ENCODE measurements at places on chromosomes 3 and 15.

DNA sequence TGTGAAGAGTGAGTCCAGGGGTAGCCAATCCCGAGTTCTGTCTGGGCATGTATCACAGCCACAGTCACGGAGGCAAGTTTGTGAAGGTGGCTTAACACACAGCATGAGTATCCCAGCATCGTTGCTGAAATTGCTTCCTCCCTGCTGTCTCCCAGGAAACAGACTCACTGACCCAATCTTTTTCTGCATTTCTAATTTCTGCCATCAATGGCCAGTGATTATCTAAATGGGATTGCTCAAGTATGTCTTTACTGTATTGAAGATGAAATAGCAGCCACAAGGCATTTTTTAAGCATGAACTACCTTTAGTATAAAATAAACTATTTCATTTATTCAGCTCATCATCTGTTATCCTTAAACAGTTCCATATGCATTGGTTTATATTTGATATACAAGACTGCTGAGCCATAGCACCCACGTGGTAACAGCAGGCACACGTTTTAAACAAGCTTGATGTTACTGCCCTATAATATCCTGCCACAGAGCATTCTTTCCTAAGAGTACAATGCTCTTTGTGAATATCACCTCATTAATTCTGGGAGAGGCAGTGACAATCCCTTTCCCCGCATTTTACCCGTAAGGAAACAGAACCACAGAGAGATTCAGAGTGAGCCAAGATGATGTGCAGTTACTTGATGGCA lies 276.6 kb upstream of the THBS1 start:
- DNase-seq = no peak

- DNase-seq = no peak
These were observed 66.2 kb upstream of the TSC22D2 start for GRCh38 chr3:150341891-150342290.

DNA sequence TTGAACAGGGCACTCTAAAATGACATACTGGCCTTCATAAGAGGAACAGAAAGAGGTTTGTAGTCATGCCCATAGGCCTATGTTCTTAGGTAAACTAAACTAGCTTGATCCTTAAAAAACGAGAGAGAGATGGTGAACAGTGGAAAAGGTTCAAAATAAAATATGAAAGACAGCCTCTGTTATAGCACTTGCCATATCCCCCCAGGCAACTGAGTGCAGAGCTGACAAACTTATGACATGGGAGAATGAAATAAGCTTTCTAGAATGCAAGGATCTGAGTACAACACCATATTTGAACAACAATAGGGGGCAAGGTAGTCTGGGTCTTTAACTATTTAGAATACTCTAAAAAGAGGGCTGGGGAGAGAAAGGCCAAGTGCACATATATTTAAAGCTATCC lies 700.6 kb upstream of the CFAP20DC start:
- DNase-seq = no peak

DNA sequence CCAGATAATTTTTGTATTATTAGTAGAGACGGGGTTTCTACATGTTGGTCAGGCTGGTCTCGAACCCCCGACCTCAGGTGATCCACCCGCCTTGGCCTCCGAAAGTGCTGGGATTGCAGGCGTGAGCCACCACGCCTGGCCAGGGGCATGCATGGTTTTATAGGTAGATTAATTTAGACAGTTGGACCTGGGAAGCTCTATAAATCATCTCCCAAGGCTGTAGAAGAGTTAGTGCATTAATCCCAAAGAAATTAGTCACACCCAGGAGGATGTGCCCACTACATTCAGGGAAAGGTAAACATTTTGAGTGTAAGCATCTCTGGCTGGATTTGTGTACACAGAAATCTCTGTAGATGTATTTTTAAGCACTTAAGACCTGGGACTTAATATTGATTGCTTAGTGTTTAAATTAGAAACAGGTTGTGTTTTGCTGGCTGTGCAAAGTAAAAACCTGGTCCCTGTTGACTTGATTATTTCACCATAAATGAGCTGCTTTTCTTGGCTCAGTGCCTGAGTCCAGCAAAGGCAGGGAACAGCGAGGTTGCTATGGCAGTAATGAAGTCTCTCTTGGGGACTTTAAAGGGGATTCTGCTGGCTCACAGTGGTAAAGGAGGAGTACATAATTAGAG lies 19.2 kb downstream of the EXOSC7 start:
- DNase-seq = peak; percentile 83

DNA sequence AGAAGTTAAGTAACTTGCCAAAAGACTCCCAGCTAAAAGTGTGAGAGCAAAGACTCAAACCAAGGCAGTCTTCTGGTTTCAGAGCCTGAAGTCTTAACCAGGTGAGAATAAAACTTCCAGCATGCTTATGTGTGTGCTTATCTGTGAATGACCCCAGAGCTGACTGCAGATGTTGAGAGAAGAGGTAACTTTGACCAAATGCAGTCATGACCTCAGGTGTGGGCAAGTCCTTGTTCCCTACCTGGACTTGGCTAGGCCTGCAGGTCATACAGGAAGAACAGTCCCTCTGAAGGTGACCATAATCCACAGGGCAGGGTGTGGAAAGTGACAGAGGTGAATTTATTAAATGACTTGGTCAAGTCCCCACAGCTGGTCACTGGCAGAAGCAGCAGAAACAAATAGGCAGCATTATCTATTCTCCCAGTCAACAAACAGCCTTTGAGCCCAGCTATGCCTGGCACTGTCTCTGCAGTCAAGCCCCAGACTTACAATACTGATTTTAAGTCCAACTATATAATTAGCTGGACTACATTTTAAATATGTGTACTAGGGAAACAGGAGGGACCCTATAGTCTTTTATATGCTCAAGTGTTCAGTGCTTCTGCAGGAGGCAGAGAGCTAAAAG lies 3.0 kb upstream of the CPEB1 start:
- no peak for DNase-seq

Data from cardiac fibroblast (primary cell).